Endodermal cell (in vitro differentiated cells): ENCODE measurements at places on chromosomes 13 and 19. TPM values are rescaled to one million over a fixed set of nuclear protein-coding genes. Genes with fewer than 3 reads are reported as not detected.
A peak's percentile ranks its signal among the peaks of the same experiment; 100 is the strongest.

The S1PR2 gene
- 16.4 to 28.0 TPM (median 19.3 TPM) in 3 replicates for total RNA-seq

DNA sequence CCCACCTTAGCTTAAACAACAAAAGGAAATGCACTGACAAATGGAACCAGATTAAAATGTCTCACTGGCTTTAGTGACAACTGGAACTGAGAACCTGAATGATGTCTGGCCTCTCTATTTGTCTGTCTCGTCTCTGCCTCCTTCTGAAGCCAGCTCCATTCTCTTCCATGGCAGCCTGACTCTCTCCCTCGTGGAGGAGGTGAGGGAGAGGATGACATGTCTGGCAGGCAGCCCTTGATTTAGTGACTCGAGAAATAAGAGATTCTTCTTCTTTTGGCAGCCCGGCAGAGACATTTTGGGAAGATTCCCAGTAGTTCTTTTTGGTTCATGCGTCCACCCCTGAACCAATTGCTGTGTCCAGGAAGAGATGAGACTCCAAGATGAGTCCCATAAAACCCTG is 131.7 kb downstream of the KLF5 start:
- H3K4me1 ChIP-seq: peaks cover 7% of the 10 kb centered on the region
- H3K27me3 ChIP-seq: no peaks in the 10 kb centered on the region
- H3K36me3 ChIP-seq: no peaks in the 10 kb centered on the region
- peak overlapping the region; percentile 2 for H3K4me3 ChIP-seq
- DNase-seq: no peak

DNA sequence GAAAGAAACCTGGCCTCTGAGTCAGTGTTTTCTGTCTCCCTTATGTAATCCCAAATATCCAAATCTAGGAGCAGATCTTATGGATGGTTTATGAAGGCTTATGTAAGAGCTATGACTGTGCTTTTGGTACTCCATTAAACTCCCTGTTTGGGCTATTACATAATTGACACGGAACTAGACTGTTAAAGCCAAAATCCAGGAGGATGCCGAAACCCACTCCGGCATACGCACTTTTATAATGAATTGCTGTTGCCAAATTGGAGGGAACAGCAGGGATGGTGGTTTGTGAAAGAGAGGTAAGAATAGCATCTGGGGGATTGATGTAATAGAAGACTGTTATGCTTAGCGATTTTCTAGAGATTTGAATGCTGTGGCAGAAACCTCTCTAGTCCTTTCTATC is 2.0 kb downstream of the MTUS2 start:
- no peak overlapping the region for H3K27ac ChIP-seq
- no peak overlapping the region for H3K4me3 ChIP-seq
- no peaks in the 10 kb centered on the region for H3K36me3 ChIP-seq
- no peaks in the 10 kb centered on the region for H3K4me1 ChIP-seq
- no peak for DNase-seq

DNA sequence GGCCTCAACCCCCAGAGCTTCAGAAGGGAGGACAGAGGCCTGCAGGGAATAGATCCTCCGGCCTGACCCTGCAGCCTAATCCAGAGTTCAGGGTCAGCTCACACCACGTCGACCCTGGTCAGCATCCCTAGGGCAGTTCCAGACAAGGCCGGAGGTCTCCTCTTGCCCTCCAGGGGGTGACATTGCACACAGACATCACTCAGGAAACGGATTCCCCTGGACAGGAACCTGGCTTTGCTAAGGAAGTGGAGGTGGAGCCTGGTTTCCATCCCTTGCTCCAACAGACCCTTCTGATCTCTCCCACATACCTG is 969 bp upstream of the CEACAM5 start:
- H3K36me3 ChIP-seq: no peaks in the 10 kb centered on the region
- H3K27me3 ChIP-seq: no peaks in the 10 kb centered on the region
- peak; percentile 51 for DNase-seq
- H3K4me1 ChIP-seq: no peaks in the 10 kb centered on the region
- no peak overlapping the region for H3K4me3 ChIP-seq

DNA sequence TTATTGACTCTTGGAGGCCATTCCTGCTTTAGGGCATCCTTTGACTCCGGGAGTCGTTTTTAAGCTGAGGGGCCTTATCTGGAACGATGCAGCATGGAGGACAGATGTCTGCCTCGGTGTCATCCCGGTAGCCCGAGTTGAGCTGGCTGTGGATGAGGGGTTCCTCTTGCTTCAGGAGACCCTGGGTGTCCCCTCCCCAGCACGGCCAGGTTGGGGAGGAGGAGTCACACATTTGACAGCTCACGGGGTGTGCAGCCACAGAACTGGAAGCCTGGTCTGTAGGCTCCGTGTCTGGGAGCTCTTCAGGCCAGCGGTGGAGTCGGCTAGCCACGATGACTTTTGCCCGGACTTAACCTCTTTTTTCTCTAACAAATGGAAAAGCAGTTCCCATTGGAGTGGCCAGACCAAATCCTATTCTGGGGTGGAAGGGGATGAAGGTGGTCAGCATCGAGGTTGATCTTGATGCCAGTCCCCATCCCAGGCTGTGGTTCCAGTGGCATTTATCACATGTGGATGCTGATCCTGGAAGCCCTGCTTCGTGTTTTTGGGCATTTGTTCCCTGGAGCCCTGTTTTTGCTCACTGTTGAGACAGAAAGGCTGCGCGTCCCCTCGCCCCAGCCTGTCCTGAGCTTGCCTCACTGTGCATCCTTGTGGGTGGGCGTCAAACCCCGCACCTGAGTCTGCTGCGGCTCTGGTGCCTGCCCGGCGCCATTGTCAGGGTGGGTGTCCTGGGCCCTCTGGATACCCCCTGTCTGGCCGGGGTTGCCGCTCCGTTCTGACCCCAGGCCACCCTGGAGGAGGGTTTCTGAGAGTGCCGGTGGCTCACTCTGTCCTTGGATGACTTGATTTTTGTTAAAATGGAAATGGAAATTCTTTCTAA is 12.0 kb downstream of the TFDP1 start:
- H3K4me3 ChIP-seq: no peak overlapping the region
- H3K4me1 ChIP-seq: no peaks in the 10 kb centered on the region
- peaks cover 66% of the 10 kb centered on the region for H3K36me3 ChIP-seq

- no peak overlapping the region for H3K27ac ChIP-seq
- H3K4me3 ChIP-seq: no peak overlapping the region
- DNase-seq: peak; percentile 89
- H3K27me3 ChIP-seq: no peaks in the 10 kb centered on the region
- H3K36me3 ChIP-seq: no peaks in the 10 kb centered on the region
- H3K4me1 ChIP-seq: no peaks in the 10 kb centered on the region
Measured at GRCh38 chr19:45798995-45799517, 6.4 kb upstream of the DMWD start.

GRCh38 chr19:41588497-41589209 is 12.7 kb downstream of the CEACAM21 start:
- no peak overlapping the region for H3K27ac ChIP-seq
- H3K4me1 ChIP-seq: no peaks in the 10 kb centered on the region
- no peaks in the 10 kb centered on the region for H3K27me3 ChIP-seq
- no peak overlapping the region for H3K4me3 ChIP-seq
- H3K36me3 ChIP-seq: no peaks in the 10 kb centered on the region
- peak; percentile 81 for DNase-seq

GRCh38 chr13:27839809-27840467 is 47.7 kb downstream of the GSX1 start:
- H3K27ac ChIP-seq: no peak overlapping the region
- no peaks in the 10 kb centered on the region for H3K4me1 ChIP-seq
- H3K4me3 ChIP-seq: no peak overlapping the region
- peaks cover 75% of the 10 kb centered on the region for H3K27me3 ChIP-seq
- DNase-seq: no peak

The B3GNT3 gene
- 0.70 and 1.1 TPM in 2 replicates for total RNA-seq

GRCh38 chr13:53045189-53045588 is 16.6 kb downstream of the OLFM4 start:
- no peak for DNase-seq
- H3K27ac ChIP-seq: no peak overlapping the region
- H3K36me3 ChIP-seq: no peaks in the 10 kb centered on the region
- H3K4me1 ChIP-seq: no peaks in the 10 kb centered on the region
- H3K27me3 ChIP-seq: no peaks in the 10 kb centered on the region

The DLL3 gene
- total RNA-seq: 2.0 and 2.1 TPM in 2 replicates

GRCh38 chr19:55495646-55496349 is 7.6 kb downstream of the SSC5D start:
- no peaks in the 10 kb centered on the region for H3K27me3 ChIP-seq
- DNase-seq: peak; percentile 72
- H3K4me3 ChIP-seq: no peak overlapping the region
- H3K4me1 ChIP-seq: no peaks in the 10 kb centered on the region
- H3K27ac ChIP-seq: no peak overlapping the region
- H3K36me3 ChIP-seq: no peaks in the 10 kb centered on the region

The TTYH1 gene
- 1.8 and 2.0 TPM in 2 replicates for total RNA-seq

- DNase-seq: no peak
- H3K4me3 ChIP-seq: no peak overlapping the region
- no peaks in the 10 kb centered on the region for H3K4me1 ChIP-seq
- no peak overlapping the region for H3K27ac ChIP-seq
Measured at GRCh38 chr19:51607077-51607476, 23.1 kb downstream of the SIGLEC5 start.

- no peak overlapping the region for H3K4me3 ChIP-seq
- no peaks in the 10 kb centered on the region for H3K4me1 ChIP-seq
- DNase-seq: no peak
- no peak overlapping the region for H3K27ac ChIP-seq
Measured at GRCh38 chr19:29111576-29111975, 101.4 kb downstream of the UQCRFS1 start.

DNA sequence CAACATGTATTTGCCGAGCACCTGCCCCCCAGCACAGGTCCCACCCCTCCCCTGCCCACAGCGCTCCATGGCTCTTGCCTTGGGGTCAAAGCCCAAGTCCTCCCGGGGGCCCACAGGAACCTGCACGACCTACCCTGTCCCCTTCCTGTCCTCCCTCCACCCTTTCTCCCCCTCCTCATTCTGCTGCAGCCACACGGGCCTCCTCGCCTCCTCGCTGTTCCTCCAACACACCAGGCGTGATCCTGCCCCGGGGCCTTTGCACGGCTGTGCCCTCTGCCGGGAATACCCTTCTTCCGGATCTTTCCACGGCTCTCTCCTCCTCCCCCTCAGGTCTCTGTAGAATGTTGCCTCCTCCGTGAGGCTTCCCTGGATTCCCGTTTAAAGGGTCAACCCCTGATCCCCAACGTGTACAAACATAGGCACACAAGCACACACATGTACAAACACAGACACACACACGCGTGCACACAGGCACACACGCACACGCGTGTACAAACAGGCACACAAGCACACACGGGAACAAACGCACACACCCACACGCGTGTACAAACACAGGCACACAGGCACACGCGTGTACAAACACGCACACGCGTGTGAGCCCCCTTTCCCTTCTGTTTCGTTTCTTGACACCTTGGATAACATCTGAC is 2.8 kb downstream of the MADCAM1 start:
- no peaks in the 10 kb centered on the region for H3K36me3 ChIP-seq
- H3K27me3 ChIP-seq: peaks cover 24% of the 10 kb centered on the region

- peak; percentile 83 for DNase-seq
- no peaks in the 10 kb centered on the region for H3K4me1 ChIP-seq
- H3K36me3 ChIP-seq: peaks cover 3% of the 10 kb centered on the region
- H3K4me3 ChIP-seq: no peak overlapping the region
- no peaks in the 10 kb centered on the region for H3K27me3 ChIP-seq
Measured at GRCh38 chr19:48881741-48882657, 9.8 kb downstream of the PPP1R15A start.

DNA sequence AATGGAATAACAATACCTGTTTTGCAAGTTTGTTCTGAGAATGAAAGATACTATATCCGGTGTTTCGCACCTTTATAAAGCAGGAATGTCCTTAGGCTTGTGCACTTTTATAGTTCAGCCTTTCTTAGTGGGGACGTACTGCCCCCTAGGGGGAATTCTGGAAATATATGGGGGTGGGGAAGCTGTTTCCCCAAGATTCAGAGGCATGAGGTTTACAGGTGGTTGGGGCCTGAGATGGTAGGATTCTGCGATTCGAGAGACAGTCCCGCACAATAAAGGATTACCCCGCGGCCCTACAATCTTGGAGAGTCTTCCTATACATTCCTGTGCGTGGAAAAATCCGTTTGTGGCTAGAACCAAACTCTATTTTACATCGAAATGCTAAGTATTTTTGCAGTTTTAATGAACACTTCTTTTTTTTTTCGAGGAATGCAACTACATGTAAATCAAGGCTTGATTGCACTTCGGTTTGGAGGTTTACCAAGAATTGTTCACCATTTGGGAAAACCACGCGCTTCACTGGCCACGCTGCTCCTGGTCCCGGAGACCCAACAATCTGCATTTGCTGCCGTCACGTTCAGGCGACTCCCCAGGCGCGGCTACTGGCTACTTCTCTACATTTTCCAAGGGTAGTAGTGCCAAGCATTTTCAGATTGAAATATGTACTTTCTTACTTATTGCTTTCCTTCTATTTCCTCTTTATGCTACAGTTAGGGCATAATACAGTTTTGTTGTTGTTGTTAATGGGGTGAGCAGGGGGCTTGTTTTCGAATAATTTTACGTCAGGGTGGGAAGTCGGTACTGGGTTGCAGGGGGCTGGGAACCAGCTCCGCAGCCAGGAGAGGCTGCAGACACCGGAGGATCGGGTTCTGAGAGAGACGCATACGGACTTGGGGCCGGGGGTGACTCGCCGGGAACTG is 830 bp downstream of the NEK5 start:
- H3K27me3 ChIP-seq: no peaks in the 10 kb centered on the region

DNA sequence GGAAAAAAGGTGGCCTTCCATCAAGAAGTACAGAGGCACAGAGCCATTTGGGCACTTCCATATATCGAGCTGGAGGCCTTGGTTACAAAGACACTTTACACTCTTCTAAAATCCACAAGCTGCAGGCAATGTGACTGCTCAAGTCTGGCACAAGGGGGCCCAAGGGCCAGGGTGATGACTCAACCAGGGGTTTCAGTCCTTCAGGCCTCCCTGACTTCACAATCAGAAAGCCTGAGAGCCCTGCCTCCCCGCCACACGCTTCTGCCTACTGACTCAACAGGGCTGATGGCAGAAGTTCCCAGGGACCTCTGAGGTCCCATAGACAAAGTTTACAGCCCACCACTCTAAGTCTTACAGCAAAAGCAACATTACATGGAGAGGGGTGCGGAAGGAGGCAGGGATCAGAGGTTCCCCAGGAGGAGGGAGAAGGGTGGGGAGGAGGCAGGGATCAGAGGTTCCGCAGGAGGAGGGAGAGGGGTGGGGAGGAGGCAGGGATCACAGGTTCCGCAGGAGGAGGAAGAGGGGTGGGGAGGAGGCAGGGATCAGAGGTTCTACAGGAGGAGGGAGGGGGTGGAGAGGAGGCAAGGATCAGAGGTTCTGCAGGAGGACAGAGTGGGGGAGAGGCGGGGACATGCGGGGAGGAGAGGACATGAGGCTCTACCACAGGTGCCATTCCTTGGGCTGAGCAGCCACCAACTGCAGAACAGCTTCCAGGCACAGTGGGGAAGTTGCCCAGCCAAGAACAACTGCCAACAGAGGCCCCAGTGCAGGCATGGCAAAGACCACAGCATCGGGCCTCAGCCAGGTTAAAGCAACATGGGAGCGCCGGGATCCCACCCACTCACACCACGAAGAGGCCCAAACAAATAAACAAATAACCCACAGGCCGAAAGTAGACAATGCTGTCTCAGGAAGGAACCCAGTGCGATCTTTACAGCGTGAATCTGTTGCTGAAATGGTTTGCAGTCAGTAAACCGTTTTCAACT is 52.0 kb downstream of the SLC7A1 start:
- peaks cover 16% of the 10 kb centered on the region for H3K4me1 ChIP-seq
- no peak overlapping the region for H3K4me3 ChIP-seq
- no peak overlapping the region for H3K27ac ChIP-seq
- peaks cover 5% of the 10 kb centered on the region for H3K36me3 ChIP-seq
- H3K27me3 ChIP-seq: no peaks in the 10 kb centered on the region
